ENCODE measurements at places on chromosomes 5 and 9.

- DNase-seq, result no peak
Observed at GRCh38 chr5:75384218-75384617, 47.2 kb downstream of the HMGCR start.

DNA sequence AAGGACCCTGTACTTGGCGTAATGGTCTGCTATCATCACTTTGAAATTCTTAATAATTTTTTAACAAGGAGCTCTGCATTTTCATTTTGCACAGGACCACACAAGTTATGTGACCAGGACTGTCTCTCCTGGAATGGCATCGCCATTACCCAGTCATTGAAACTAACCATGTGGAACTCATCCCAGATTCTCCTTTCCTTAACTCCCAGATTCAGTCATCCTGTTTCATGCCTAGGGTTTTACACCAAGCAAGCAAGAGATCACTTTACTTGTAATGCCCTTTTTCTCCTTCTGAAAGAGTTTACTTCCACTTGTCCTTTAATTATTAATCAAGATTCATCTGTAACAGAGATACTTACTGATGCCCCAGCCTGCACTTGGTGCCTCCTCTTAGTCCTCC is 12.0 kb downstream of the FRMD3 start:
- no peak for DNase-seq

- DNase-seq, result no peak
Observed at GRCh38 chr9:109616571-109617120, 118.5 kb upstream of the PTPN3 start.

GRCh38 chr9:71363286-71363961 is 242.0 kb upstream of the TRPM3 start:
- DNase-seq, result no peak

GRCh38 chr5:158175934-158176481 is 317.1 kb upstream of the CLINT1 start:
- no peak for DNase-seq

DNA sequence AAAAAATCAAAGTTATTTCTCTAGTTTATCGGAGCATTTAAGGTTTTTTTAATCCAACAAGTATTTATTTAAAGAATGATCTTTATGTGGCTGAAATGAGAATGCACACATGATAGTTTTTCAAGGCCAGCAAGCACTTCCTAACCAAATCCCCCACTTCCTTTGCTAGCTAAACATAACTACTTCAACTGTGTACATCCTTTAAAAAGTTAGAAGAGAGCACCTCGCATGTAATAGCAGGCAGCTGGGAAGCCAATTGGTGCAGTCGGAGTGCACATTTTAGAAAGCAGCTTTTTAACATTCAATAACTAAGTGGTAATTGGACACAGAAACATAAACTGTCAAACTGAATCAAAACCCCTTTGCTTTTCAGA is 245.7 kb downstream of the BNC2 start:
- DNase-seq, result no peak

DNA sequence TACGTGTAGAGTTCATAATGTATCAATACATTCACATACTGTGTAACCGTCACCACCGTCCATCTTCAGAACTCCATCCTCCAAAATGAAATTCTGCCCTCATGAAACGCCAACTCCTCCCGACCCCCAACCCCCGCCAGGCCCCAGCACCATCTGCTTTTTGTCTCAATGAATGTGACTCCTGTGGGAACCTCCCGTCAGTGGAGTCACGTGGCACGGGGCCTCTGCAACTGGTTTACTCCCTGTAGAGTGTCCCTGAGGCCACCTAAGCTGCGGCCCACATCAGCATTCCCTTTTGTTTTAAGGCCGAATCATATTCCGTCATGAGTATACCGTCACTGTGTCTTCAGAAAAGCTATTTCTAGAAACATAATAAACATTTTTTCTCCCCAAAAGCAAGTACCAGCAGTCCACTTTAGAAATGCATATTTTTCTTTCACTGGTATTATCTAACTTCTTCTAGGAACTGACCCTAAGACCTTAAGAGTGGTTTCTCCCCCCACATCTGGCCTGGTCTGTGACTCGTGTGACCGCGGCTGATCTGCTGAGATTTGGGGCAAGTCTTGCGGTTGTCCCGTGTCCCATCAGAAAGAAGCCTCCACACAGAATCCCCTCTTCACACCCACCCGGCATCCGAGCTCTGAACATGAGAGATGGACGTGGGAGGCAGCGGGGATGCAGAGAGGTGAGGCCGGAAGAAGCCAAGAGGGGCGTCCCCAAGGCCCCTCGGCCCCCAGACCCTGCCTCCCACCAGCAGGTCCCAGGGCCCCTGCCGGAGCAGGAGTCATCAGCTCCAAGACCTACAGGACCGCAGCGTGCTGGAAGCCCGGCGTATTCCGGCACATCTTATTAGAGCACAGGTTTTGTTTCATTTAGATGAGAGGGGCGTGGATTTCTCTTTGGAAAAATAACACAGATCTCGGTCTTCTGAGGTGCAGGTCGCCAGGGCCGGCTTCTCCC is 38.3 kb downstream of the SLC6A3 start:
- no peak for DNase-seq

GRCh38 chr5:4563400-4563799 is 576.7 kb upstream of the ADAMTS16 start:
- no peak for DNase-seq

GRCh38 chr5:88092358-88092757 is 176.3 kb downstream of the TMEM161B start:
- no peak for DNase-seq

DNA sequence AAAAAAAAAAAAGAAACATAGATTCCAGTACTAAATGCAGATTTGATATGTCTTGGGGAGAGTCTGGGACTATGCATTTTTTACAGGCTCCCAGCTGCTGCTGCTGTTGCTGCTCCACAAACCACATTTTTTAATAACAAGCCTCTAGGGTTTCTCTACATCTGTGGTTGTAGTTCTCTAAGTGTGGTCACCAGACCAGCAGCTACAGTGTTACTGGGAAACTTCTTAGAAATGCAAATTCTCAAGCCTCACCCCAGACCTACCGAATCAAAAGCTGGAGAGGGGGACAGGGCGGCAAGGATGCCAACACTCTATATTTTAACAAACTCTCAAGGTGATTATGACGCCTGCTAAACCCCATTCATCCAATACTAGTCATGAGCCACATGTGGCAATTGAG is 293.4 kb upstream of the PTGER4 start:
- no peak for DNase-seq

DNA sequence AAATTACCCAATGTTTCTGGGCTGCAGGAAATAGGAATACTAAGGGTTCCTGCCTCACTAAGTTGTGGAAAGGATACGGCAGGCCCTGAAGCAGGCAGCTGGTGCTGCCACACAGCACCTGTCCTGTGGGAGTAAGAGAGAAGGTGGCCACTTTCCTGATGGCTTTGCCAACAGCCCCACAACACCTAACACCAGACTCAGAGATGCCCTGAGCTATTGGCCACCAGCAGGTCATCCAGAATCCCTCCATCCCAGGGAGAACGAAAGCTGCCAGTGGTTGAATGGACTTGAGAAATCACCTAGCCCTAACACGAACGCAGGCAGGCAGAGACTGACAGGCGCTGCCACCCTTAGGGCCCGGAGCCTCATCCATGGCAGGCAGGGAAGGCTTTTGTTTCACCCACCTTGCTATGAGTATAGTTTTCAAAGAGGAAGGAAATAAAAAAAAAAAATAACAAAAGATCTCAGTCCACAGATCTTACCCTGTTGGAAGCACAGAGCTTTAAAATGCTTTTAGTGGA is 82.2 kb downstream of the DCP2 start:
- no peak for DNase-seq

DNA sequence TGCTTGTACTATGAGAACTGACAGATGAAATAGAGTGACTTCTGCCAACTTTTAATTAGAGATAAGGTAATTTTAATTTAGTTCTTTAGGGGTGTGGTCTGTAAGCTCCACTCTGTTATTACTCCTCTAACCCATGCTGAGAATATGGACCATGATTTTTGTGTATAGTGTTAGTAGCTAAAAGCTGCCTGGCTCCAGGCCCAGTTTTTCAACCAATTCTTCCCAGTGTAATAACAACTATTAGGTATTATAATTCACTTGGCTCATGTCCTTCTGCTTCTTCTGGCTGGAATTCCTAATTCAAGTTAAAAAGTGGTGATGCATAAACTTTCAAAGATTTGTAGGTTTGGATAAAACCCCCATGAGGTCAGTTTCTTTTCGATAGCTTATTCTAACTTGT is 216.3 kb downstream of the ISL1 start:
- no peak for DNase-seq

DNA sequence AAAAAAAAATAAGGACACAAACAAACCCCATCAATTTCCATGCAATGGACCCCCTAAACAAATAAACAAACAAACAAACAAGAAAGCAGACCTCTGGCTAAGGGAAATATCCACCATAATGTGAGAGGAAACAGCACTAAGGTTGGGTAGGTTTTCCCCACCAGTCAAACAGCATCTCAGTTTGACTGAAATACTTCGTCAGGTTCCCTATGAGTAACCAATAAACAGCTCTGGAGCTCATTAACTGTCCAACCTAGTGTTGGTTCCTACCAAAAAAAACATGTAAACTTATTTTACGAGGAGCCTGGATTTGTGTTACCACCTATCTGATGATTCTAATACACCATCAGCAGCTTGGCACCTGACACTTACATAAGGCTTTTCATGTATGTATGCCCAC is 198.5 kb upstream of the TARS1 start:
- no peak for DNase-seq

DNA sequence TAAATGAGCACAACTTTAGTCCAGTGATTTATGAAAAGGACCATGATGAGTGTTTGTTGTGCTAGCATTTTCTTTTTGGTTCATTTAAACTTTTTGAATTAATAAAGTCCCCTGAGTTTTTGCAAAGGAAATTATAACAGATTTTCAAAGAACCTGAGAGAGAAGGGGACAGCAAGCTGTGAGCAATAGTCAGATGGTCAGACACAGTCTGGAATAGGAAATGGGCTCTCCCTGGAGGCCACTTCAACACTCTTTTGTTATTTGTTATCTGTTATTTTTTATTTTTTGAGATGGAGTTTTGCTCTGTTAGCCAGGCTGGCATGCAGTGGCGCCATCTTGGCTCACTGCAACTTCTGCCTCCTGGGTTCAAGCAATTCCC is 171.1 kb downstream of the ARHGEF28 start:
- DNase-seq, result no peak

- no peak for DNase-seq
Observed at GRCh38 chr9:100170085-100170484, 71.0 kb downstream of the INVS start.

DNA sequence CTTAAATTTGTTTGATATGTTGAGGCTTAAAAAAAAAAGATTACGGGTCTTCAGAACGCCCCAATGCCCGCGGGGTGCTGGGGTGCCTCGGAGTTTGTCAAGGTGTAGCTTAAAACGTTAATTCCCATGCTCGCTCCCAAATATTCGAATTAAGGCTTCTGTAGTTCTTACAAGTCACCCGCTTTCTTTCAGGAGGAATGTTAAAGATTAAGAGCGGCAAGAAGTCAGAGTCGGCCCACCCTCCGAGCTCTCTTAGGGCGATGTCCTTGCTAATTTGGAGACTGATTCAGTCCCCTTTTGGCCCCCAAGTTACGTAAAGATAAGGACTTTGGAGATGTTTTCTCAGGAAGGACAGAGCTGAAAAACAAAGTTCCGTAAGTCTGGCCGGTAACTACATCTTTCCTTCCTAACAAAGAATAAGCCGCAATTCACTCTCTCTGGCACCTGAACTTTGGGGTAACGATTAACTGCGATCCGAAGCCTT is 746 bp upstream of the NPM1 start:
- no peak for DNase-seq

GRCh38 chr9:2602704-2603116 is 18.9 kb upstream of the VLDLR start:
- DNase-seq, result no peak

- no peak for DNase-seq
Observed at GRCh38 chr9:97930972-97931371, 7.0 kb downstream of the HEMGN start.

- no peak for DNase-seq
Observed at GRCh38 chr5:138625134-138625533, 49.9 kb upstream of the HSPA9 start.

- DNase-seq, result no peak
Observed at GRCh38 chr9:4507306-4508130, 17.2 kb downstream of the SLC1A1 start.

DNA sequence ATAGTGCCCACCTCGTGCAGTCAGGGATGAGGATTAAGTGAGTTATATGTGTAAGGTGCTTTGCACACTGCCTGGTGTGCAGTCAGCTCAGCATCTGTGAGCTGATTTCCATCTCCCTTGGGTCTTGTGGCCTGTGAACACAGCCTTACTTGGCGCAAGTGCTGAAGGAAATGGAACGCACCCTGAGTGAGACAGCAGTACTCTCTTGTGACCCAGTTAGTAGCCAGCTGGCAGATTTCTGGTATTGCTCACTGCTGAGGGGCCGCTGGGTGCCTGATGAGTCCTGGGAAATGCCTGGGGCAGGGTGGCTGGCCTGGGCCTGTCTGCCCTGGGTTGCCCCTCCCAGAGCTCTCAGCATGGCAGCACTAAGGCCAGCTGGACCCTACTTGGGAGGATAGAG is 90.9 kb upstream of the BOD1 start:
- no peak for DNase-seq

- no peak for DNase-seq
Observed at GRCh38 chr5:14017904-14018303, 73.4 kb upstream of the DNAH5 start.

GRCh38 chr5:81359881-81360280 is 34.1 kb downstream of the ACOT12 start:
- DNase-seq, result no peak

- DNase-seq, result peak; percentile 56
Observed at GRCh38 chr5:8410618-8411017, 541.7 kb downstream of the MTRR start.

GRCh38 chr9:131276891-131277286 is 579 bp upstream of the FAM78A start:
- DNase-seq, result no peak

GRCh38 chr5:43416803-43417394 is 4.7 kb upstream of the CCL28 start:
- DNase-seq, result no peak

DNA sequence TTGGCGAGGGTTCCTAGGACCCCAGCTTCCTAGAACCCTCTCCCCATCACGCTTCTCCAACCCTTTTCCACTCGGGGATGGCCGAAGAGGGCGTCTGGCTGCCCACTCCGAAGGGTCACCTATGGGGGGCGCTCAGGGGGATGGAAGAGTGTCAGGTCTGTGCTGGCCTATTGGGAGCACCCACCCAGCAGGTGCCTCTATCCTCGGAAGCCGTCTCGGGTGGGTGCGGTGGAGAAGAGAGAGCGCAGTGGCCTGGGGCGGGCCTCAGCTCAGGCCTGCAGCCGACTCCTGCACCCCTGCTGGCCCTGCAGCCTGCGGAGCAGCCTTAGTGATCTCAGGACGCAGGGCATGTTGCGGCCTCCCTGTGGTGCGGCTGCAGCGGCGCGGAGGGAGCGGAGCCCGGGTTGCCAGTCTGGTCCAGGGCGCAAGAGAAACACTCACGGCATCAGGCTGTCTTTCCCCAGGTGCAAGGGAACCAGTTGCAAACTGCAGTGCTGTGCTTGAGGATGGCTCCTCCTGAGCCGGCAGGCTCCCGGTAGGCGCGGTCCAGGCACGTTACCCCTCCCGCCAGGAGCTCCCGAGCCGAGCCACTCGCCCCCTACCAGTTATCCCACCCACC is 1.5 kb upstream of the IRX2 start:
- DNase-seq, result no peak

- no peak for DNase-seq
Observed at GRCh38 chr5:37889612-37890317, 49.9 kb upstream of the GDNF start.

Data from pons (tissue), 1 donor.